ENCODE measurements at places on chromosomes 1 and 21.

- no peak for DNase-seq
Observed at GRCh38 chr1:222096883-222097282, 355.0 kb upstream of the DUSP10 start.

DNA sequence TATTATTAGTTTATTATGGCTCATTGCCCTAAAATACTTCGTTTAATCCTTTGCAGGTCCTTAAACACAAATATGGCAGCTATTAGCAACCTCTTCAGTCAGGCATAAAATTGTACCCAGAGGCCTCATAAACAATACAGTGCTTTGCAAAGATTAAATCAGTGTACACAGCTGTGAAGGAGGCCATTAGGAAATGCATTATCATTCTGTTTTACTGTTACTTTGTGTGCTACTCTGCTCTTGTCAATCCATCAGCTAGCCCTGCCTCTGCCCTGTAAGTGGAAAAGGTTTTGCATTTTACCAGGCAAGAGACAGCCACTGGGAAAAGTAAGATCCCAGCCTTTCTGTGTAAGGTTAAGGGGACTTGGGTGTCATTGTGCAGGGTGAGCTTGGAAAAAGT, 415.7 kb upstream of the DAB1 start:
- no peak for DNase-seq

- peak; percentile 63 for DNase-seq
Observed at GRCh38 chr1:59570524-59570923, 244.2 kb upstream of the HOOK1 start.

DNA sequence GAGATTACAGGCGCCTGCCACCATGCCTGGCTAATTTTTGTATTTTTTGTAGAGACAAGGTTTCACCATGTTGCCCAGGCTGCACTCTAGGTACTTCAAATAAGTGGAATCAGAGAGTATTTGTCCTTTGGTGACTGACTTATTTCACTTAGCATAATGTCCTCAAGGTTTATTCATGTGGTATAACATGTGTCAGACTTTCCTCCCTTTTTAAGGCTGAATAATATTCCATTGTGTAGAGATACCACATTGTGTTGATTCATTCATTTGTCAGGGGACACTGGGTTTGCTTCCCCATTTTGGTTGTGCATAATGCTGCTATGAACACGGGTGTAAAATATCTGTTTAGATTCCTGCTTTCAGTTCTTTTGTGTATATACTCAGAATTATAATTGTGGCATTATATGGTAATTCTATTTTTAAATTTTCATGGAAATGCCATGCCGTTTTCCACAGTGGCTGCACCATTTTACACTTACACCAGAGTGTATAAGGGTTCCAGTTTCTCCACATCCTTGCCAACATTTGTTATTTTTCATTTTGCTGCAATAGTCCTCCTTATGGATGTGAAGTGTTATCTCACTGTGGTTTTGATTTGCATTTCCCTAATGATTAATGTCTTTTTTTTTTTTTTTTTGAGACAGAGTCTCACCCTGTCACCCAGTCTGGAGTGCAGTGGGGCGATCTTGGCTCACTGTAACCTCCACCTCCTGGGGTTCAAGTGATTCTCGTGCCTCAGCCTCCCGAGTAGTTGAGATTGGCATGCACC, 35.1 kb downstream of the IL6R start:
- no peak for DNase-seq

- DNase-seq: no peak
Observed at GRCh38 chr1:119676571-119677206, 28.6 kb upstream of the ZNF697 start.

DNA sequence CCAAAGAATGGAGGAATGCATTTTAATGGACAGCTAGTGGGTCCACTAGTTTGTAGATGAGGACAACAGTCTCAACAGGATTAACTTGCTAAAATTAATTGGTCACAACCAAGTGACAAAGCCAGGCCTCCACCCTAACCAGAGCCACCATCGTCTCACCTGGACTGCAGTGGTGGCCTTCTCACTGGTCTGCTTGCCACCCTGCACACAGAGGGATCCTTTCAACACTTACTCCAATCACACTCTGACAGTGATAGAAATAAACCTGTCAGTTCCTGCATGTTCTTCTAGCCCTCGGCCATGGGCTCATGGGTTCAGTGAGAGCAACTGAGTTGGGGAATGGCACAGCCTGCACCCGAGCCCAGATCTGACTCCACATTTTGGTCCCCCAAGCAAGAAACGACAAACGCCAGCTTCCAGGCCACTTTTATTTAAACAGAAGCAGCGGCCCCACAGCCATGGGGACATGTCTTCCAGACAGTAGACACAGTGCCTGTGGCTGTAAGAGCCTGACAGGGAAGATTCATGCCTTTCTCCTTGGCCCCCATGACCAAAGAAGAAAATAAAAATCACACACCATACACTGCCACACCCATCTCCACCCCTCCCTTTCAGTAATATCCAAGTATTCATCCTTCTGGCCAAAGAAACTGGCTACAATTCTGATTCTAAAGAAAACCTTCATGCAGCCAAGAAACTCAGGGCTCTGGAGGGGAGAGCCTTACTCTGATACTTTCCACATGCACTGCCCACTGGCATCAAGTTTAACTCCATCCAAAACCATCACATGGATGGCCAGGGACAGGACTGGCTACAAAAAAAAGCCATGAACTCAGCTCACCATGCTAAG, 37.6 kb downstream of the DHCR24 start:
- no peak for DNase-seq

- no peak for DNase-seq
Observed at GRCh38 chr21:26072666-26073615, 97.6 kb downstream of the APP start.

DNA sequence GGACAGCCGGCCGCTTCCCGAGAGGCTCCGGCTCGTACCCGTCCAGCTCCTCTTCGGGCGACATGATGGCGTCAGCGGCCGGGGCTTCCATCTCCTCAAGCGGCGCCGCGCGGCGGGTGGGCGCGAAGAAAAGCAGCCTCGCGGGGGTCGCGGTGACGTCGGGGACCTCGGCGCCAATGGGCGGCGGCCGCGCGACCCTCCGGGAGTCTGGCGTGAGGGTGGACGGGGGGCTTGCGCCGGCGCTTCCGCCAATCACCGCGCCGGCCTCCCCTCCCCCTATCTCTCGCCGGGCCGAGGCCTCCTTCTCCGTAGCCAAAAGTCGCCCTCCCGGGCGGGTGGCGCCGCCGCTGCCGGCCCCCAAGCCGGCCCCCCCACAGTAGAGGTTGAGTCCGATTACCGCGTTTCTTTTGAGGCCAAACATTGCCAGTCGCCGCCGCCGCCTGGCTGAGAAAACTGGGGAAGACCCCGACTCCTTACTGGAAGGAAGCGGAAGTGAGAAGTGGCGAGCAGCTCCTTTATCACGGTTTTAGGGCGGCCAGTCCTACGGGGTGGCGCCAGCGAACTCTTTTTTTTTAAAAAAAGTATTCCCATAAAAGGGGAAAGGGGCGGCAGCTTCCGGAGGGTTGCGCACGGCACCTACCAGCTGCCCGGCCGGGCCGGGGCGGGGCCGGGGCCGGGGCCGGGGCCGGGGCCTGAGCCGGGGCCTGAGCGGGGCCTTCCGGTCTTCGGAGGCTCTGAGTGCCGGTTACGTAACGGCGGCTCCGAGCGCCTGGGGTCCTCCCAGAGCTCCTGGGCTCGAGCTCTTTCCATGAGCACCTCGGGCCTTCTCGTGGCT, at the start of gene MCL1:
TSS of gene MCL1 (minus strand) at position 501 of the 835 bp plus-strand sequence. CDS start at position 421, 80 bp downstream.
- peak; percentile 94 for DNase-seq

DNA sequence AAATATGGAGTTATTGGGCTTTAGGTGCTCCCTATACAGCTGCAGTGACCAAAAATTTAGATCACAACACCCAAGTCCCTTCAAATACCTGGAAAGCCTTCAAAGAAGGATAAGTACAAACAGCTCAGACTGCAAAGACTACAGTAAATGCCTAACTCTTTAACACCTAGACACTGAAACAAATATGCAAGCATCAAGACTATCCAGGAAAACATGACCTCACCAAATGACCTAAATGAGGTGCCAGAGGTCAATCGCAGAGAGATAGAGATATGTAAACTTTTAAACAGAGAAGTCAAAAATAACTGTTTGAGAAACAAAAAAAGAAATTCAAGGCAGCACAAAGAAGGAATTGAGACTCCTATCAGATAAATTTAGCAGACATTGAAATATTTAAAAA, 753.8 kb upstream of the B3GALT2 start:
- DNase-seq: no peak

- DNase-seq: no peak
Observed at GRCh38 chr1:97243973-97244560, 522.5 kb downstream of the PTBP2 start.

DNA sequence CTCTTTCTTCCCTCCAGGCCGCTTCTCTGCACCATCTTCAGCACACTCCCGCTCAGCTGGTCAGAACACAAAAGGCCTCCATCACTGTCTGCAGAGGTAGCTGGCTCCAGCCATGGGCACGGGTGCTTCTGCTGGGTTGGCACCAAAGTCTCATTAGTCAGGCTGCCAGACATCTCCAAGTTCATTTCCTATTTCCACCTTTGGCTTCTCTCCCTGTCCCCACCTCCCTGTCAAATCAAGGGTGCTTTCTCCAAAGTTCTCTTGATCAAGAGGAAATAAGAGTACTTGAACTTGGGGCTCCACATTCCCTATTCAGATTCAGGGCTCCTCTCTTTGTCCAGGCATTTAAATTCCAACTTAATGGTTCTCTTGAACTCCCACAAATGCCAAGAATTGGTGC, 33.9 kb upstream of the GRIK3 start:
- DNase-seq: no peak

- no peak for DNase-seq
Observed at GRCh38 chr21:46621457-46622182, 13.9 kb upstream of the PRMT2 start.

- DNase-seq: no peak
Observed at GRCh38 chr1:39412892-39413291, 78.5 kb upstream of the BMP8A start.

DNA sequence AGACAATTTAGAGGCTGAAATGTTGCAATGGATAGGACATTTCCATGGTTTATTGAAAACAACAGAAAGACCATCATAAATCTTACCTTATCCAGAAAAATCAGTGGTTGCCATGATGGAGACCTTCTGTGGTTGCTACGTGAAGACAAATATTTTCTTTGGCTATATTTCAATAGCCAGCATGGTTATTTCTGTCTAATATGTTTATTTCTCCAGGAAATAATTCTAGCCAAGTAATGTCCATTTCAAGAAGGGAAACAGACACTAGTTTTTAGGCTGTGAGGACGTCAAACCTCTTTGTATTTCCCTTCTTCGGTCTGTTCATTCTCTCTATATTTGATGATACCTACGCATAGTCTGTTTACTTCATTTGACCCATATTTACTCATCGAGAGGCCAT, 49.2 kb upstream of the NFASC start:
- no peak for DNase-seq

DNA sequence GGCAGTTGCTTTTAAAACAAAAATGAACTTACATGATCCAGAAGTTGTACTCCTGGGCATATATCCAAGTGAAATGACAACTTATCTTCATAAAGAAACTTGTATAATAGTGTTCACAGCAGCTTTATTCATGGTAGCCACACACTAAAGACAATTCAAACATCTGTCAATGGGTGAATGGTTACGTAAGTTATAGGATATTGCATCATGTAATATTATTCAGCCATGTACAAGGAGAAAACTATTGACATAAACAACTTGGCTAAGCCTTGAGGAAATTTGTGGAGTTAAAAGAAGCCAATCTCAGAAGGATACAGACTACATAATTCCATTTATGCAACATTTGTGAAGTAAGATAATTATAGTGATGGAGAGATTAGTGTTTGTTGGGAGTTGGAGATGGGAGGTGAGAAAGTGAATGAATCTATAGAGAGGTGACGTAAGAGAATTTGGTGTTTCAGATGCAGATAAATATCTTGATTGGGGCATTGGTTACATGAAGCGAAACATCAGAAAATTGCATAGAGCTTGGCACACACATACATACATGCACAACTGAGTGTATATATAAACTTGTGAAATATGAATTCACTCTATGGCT, 49.9 kb upstream of the GRIK1 start:
- no peak for DNase-seq

DNA sequence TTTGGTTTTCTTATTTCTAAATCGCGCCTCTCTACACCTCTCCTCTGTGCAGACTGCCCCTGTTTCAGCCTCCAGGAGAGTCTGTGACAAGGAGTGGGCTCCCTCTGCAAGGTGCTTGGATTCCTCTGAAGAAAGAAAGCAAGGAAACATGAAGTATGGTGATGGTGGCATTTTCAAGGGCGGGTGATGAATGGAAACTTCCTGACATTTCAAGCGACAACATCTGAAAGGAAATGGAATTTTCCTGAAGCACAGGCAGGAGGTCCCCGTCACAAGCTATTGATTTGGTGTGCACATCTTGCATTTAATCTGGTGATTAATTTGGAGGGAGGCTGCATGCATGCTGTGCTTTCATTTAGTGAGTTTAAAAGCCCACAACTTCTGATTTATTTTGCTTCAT, 164.6 kb upstream of the FGGY start:
- DNase-seq: no peak

- DNase-seq: no peak
Observed at GRCh38 chr1:53766831-53767405, 28.0 kb upstream of the GLIS1 start.

- no peak for DNase-seq
Observed at GRCh38 chr1:226920446-226920894, 19.6 kb upstream of the COQ8A start.

DNA sequence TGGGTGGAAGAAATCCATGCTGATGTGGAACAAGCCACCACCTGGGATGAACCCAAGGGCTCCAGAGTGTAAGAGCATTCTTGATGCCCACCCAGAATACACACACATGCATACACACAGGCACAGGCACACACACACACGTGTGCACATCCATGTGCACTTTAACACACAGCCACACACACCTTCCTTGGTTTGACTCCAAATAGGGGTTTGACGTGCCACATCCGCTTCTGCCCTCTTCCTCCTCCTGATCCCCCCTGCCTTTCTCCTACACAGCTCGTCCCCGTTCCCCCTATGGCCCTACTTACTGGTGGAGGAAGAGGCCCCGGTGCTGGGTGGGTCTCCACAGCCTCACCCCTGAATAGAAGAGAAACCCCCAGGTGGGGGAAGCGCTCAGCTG, 16.0 kb downstream of the SPATA21 start:
- peak; percentile 38 for DNase-seq

DNA sequence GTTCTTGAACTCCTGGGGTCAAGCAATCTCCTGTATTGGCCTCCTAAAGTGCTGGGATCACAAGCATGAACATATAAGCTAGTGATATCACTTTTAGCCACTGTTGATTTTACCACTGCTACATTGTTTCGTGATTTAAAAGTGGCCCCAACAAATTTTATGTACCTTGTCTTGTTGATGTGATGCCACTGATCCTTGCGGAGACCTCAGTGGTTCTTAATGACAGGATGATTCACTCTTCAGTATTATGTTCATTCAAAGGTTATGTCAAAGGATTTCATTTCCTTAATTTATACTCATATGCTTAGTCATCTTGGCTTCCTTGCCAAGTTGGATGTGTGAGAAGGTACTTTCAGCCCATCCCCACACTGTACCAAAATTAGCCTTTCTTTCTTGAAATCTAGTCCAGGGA, 12.1 kb downstream of the PRKACB start:
- no peak for DNase-seq

- DNase-seq: peak; percentile 40
Observed at GRCh38 chr1:31714442-31715086, 10.7 kb upstream of the COL16A1 start.

Data from activated naive CD4-positive, alpha-beta T cell treated with anti-CD3 and anti-CD28 coated beads, Interleukin-2, amount 10 ng/mL, durations not matched to agents 7 days and 5 days (primary cell).